HFFc6 (cell line): ENCODE measurements at places on chromosomes 5 and 9. TPM values are rescaled to one million over a fixed set of nuclear protein-coding genes. Genes with fewer than 3 reads are reported as not detected.

DNA sequence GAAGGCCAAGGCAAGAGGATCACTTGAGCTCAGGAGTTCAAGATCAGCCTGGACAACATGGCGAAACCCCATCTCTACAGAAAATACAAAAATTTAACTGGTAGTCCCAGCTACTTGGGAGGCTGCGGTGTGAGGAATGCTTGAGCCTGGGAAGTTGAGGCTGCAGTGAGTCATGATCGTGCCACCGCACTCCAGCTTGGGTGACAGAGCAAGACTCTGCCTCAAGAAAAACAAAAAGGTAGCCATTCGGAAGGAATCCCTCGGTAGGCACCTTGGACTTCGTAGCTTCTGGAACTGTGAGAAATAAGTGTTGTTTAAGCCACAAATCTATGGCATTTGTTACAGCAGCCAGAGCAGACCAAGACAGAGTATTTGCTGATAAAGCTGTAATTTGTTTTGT lies 174.2 kb downstream of the DCP2 start:
- H3K36me3 ChIP-seq, result no peaks in the 10 kb centered on the region
- 0 out of 2 replicates have a peak, but pooled peaks cover 2% of the 10 kb centered on the region for H3K27me3 ChIP-seq
- no peak for DNase-seq
- no peak overlapping the region for H3K27ac ChIP-seq

DNA sequence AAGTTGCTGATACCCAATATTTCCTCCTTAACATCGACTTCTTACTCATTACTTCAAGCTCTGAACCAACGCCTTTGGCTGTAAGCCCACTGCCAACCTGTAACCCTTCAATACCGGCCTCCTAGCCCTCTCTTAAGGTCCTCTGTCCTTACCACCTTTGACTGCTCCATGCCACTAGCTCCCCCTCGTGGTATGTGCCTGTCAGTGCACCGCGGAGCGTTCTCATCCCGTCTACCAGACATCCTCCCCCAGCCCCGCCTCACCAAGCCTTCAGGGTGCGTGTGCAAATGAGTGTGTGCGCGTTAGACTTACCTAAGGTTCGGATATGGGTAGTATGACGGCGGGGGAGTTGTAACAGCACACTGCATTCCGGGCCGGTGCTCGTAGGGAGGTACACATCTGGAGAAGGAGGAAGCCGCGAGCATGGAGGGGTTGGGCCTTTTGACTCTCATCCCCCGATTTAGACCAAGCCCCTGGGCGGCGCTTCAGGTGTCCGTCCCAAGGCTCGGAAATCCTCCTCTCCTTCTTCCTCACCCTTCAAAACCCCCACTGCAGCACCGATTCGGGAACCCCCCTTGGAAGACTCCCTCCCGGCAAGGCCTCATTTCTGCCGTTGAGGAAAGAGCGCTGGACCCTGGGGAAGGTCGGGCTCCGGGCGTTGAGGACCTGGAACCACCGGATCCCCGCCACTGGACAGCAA lies 2.8 kb upstream of the MYORG start:
- peaks cover 10% of the 10 kb centered on the region for H3K4me1 ChIP-seq
- H3K36me3 ChIP-seq, result no peaks in the 10 kb centered on the region
- H3K27ac ChIP-seq, result no peak overlapping the region
- peak overlapping the region; percentile 89 for H3K4me3 ChIP-seq

- H3K27ac ChIP-seq, result 0 out of 2 replicates have a peak overlapping the region, but pooled peaks have one; percentile 9
- DNase-seq, result peak; percentile 21
- H3K4me1 ChIP-seq, result peaks cover 25% of the 10 kb centered on the region
- peaks cover 10% of the 10 kb centered on the region for H3K36me3 ChIP-seq
Observed at GRCh38 chr5:73722231-73722630, 96.2 kb downstream of the ARHGEF28 start.

DNA sequence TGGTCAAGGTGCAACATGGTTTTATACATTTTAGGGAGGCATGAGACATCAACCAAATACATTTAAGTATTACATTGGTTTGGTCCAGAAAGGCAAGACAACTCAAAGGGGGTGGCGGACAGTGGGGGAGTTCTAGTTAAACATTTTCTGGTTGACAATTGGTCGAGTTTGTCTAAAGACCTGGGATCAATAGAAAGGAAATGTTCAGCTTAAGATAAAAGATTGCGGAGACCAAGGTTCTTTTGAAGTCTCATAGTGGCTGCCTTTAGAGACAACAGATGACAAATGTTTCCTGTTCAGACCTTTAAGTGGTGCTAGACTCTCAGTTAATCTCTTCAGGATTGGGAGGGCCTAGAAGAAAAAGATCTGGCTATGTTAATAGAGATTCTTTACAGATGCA lies 47.7 kb upstream of the TTC39B start:
- H3K27ac ChIP-seq, result no peak overlapping the region
- no peak for DNase-seq
- H3K4me3 ChIP-seq, result no peak overlapping the region
- peaks cover 9% of the 10 kb centered on the region for H3K27me3 ChIP-seq
- no peaks in the 10 kb centered on the region for H3K36me3 ChIP-seq

DNA sequence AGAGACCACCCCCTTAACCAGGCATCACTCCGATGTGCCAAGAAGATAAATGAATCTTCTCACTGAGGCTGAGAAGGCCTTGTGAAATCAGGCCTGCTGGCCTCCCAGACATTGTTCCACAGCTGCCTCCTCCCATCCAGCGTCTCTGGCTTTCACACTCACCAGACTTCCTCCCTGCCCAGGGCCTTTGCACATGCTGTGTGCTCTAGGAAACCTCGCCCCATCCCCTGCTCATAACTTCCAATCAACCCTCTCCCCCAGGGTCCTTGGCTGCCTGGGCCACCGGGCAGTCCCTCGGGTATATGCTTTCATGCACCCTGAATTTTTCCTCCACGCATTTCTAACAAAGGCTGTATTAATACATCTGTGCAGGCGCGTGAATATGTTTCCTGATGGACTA lies 58.4 kb downstream of the DUSP1 start:
- H3K36me3 ChIP-seq, result no peaks in the 10 kb centered on the region
- no peak overlapping the region for H3K27ac ChIP-seq
- peaks cover 42% of the 10 kb centered on the region for H3K4me1 ChIP-seq
- no peak overlapping the region for H3K4me3 ChIP-seq
- no peak for DNase-seq
- H3K27me3 ChIP-seq, result no peaks in the 10 kb centered on the region; the same call in none of the 2 replicates

DNA sequence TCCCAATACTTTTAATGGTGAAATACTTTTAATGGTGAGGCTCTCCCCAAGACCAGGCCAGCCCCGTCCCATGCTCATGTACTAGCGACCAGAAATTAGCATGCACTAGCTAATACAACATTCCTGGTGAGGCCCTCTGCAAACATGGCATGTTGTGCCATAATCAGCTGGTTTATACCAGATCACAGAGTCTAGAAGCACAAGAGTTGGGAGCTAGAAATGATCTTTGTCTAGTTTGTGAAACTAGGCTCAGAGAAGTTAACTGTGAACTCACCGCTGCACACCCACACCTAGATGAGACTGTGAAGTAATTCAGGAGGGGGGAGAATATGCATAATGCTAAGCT lies 37.4 kb downstream of the MTMR12 start:
- H3K27ac ChIP-seq, result peak overlapping the region; percentile 89
- H3K27me3 ChIP-seq, result no peaks in the 10 kb centered on the region; the same call in 1 of the 2 replicates
- H3K4me1 ChIP-seq, result peaks cover 50% of the 10 kb centered on the region
- H3K4me3 ChIP-seq, result peak overlapping the region; percentile 76
- DNase-seq, result peak; percentile 20

GRCh38 chr5:35438786-35439185 lies 178.9 kb upstream of the SPEF2 start:
- no peaks in the 10 kb centered on the region for H3K36me3 ChIP-seq
- no peak for DNase-seq
- H3K27me3 ChIP-seq, result peaks cover 6% of the 10 kb centered on the region
- H3K4me3 ChIP-seq, result no peak overlapping the region
- H3K27ac ChIP-seq, result no peak overlapping the region

DNA sequence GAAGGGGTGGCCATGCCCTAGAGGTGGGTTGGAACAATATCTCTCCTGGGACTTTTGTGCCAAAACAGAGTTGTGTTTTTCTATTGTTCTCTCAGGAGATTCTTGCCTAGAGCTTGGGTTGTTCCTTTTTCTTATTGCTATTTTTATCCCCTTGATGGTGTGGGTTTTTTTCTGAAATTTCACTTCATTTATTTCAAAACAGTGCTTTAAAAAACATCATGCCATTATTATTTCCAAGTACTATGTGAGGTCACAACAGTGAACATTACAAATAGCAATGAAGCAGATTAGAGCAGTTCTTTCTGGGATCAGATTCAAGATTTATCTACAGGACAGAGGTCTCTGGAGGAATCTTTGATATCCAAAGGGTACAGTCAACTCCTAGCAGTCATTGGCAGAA lies 76.6 kb downstream of the ACTBL2 start:
- H3K27ac ChIP-seq, result no peak overlapping the region
- H3K4me3 ChIP-seq, result no peak overlapping the region
- H3K4me1 ChIP-seq, result no peaks in the 10 kb centered on the region
- no peaks in the 10 kb centered on the region; the same call in 1 of the 2 replicates for H3K27me3 ChIP-seq

DNA sequence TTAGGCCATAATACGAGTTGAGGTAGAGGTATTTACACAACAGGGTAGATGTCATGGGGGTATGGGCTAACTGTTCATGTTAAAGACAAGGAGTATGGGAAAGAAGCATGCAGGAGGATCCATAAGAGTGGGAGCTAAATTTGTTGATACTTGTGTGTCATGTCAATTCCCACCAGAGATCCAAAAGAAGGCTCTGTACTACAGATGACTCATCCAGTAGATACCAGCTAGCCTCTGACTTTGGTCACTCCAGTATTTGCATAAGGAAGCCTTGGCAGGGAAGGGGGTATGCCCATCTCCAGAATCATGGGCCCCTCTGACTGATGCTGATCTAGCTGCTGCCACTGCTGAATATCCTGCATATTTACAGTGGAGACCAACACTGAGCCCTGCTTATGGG lies 743.7 kb upstream of the GRAMD2B start:
- H3K36me3 ChIP-seq, result no peaks in the 10 kb centered on the region; the same call in 1 of the 2 replicates
- H3K4me1 ChIP-seq, result no peaks in the 10 kb centered on the region
- H3K27me3 ChIP-seq, result no peaks in the 10 kb centered on the region
- no peak overlapping the region for H3K4me3 ChIP-seq
- DNase-seq, result no peak

- no peaks in the 10 kb centered on the region for H3K36me3 ChIP-seq
- H3K27ac ChIP-seq, result no peak overlapping the region
- 0 out of 2 replicates have a peak, but pooled peaks cover 5% of the 10 kb centered on the region for H3K4me1 ChIP-seq
- peaks cover 33% of the 10 kb centered on the region for H3K27me3 ChIP-seq
- DNase-seq, result peak; percentile 71
Observed at GRCh38 chr9:133184971-133185370, 21.3 kb upstream of the GBGT1 start.

DNA sequence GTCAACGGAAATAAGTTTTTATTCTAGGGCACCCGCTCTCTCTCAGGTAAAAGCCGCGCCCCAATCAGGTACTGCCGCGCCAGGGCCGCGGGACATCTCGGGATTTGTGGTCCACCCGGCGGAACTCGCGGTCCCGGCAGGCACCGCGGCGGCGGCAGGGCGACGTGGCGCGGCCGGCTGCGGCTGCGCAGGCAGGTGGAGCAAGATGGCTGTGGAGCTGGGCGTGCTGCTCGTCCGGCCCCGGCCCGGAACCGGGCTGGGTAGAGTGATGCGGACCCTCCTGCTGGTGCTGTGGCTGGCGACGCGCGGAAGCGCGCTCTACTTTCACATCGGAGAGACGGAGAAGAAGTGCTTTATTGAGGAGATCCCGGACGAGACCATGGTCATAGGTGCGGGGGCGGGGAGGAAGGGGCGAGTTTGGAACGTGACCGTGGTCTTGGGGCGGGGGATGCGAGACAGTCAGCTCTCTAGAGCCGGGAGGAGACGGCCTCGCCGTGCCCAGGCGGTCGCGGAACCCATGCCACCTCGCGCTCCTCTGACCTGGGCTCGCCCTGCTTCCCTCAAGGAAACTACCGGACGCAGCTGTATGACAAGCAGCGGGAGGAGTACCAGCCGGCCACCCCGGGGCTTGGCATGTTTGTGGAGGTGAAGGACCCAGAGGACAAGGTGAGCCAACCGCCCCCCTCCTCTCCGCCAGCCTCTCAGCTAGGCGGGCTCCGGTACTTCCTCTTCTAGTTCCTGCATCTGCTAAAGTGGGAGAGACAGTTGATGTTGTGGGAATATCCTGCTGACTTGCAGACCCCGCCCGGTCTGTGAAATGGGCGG lies at the start of gene TMED9:
Gene TMED9, plus strand, starts transcription at position 194 of the 825 bp plus-strand sequence. Its CDS starts 12 bp downstream, at position 206.
- H3K4me3 ChIP-seq, result peak within 1 kb of the TSS; percentile 99
- H3K27ac ChIP-seq, result peak within 1 kb of the TSS; percentile 98
- peaks cover 23% of the 10 kb centered on the region for H3K4me1 ChIP-seq
- DNase-seq, result peak; percentile 68
- peaks cover 38% of the 10 kb centered on the region for H3K36me3 ChIP-seq
- H3K27me3 ChIP-seq, result peaks cover 31% of the 10 kb centered on the region

- H3K4me3 ChIP-seq, result no peak overlapping the region
- H3K4me1 ChIP-seq, result no peaks in the 10 kb centered on the region
- H3K27ac ChIP-seq, result no peak overlapping the region
- no peaks in the 10 kb centered on the region for H3K36me3 ChIP-seq
- DNase-seq, result no peak
Observed at GRCh38 chr5:109888989-109889388, 199.3 kb downstream of the MAN2A1 start.

DNA sequence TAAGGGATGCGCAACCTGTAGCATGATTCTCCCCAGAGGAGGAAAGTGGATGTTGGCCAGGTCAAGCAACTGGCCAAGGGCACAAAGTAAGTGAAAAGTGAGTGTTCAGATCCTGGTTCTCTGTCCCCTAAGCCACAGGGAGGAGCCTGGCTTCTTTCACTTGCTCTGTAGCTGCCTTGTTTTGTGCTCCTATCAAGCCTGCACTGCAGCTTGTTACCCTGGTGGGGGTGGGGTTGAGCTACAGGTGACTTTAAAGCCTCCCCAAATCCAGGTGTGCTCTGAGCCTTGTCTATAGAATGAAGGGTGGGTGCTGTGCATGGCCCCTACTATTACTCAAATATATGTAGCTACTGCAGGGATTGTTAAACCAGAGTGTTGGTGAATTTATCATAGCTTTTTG lies 32.9 kb downstream of the RALGPS1 start:
- no peak overlapping the region for H3K27ac ChIP-seq
- peaks cover 5% of the 10 kb centered on the region for H3K27me3 ChIP-seq
- no peaks in the 10 kb centered on the region for H3K36me3 ChIP-seq
- DNase-seq, result no peak

GRCh38 chr9:75488719-75489110 lies 400.4 kb downstream of the OSTF1 start:
- H3K4me3 ChIP-seq, result no peak overlapping the region
- no peak overlapping the region for H3K27ac ChIP-seq
- no peak for DNase-seq
- no peaks in the 10 kb centered on the region; the same call in 1 of the 2 replicates for H3K27me3 ChIP-seq
- no peaks in the 10 kb centered on the region for H3K4me1 ChIP-seq
- peaks cover 8% of the 10 kb centered on the region; the same call in 1 of the 2 replicates for H3K36me3 ChIP-seq

- H3K36me3 ChIP-seq, result no peaks in the 10 kb centered on the region; the same call in 1 of the 2 replicates
- no peak for DNase-seq
- H3K4me3 ChIP-seq, result no peak overlapping the region
- no peak overlapping the region for H3K27ac ChIP-seq
Observed at GRCh38 chr5:178199581-178200434, 4.5 kb upstream of the HNRNPAB start.

The BARX1 gene
- total RNA-seq, result not detected in 3 replicates

The PCDHB15 gene
- 0.56 to 1.4 TPM (median 0.63 TPM) in 3 replicates for total RNA-seq

The SAP30L gene
- total RNA-seq, result 20.3 to 31.6 TPM (median 27.1 TPM) in 3 replicates

The SPATA31C1 gene
- total RNA-seq, result not detected in 3 replicates

The PCDHGA1 gene
- 0.91 to 1.5 TPM (median 1.4 TPM) in 3 replicates for total RNA-seq

The INPP5E gene
- 11.6 to 14.6 TPM (median 12.1 TPM) in 3 replicates for total RNA-seq

The SLC34A1 gene
- not detected in 3 replicates for total RNA-seq
